ENCODE measurements at places on chromosomes 3 and 15. TPM values are rescaled to one million over a fixed set of nuclear protein-coding genes. Genes with fewer than 3 reads are reported as not detected.

GOLGA6D gene
- total RNA-seq: not detected

DNA sequence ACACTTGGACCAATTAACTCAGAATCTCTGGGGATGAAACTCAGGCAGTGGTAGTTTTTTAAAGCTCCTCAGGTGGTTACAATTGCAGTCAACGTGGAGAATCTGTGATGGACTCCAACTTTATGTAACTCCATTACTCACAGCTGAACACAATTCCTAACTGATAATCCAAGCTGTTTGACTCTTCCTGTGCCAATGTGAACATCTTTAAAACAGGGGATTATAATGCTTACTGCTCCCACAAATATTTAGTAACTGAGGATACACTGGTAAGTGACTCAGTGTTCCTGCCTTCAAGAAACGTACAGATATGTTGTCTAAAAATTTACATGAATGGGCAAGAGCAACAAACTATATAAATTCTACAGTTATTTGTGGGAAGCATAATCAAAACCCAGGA lies 85.6 kb downstream of the OSBPL10 start:
- no peak for DNase-seq

- no peak for DNase-seq
These were observed 122.3 kb downstream of the MEGF11 start for GRCh38 chr15:66131200-66131599.

IDH3A gene
- total RNA-seq: 353 TPM

PARL gene
- 51.7 TPM for total RNA-seq

DNA sequence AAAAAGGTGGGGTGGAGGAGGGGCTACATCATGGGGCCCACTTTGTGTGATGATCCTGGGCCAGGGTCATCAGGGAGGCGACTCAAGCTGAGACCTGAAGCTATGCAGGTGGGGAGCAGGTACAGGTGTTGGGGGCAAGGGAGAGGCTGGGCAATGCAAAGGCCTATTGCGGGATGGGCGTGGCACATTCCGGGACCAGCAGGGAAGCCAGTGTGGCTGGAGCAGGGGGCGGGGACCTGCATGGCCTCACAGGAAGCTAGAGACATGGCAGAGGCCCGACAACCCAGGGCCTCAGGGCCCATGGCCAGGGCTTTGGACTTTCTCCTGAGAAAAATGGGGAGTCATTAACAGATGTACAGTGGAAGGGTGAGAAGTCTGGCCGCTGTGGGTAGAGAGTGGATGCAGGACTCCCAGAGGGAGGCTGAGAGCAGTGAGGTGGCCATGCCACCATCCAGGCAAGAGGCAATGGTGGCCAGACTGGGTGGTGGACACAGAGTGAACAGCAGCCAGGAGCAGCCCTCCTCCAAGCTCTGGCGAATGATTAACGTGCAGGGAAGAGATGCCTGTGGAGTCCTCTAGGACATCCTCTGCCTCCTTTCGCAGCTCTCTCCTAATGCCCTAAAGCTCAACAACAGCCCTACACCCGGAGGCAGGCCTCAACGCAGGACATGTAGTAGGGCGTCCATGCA lies 122.6 kb upstream of the ATP2B2 start:
- DNase-seq: no peak

DNA sequence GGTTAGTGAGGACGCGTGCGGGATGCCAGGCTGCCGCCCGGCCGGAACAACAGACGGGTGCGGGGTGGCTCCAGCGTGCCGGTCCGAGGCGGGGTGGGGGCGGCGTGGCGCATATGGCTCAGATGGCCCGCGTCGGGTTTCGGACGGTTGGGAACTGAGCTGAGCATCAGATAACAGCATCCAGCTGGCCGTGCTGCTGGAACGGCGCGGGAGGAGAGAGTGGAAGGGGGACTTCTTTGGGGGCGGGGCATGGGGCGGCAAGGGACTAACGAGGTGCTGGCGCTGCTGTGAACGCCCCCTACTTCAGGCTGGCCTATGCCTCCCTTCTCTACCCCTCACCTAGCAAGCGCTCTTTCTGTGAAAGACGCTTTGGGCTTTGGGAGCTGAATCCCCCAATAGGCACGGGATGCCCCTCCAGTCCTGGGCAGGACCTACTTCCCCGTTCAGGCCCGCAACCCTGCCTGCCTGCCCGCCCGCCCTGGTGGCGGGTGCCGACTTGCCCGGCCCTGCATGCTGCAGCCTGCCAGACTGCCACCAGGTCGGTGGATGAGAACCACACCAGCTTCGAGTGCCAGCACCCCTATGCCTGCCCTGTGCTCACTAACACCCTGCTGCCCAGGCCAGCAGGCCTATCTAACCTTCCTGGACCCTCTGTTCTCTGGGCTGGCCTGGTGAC lies 542 bp downstream of the INKA1 start:
- peak; percentile 39 for DNase-seq

- peak; percentile 94 for DNase-seq
These were observed 5.6 kb downstream of the HES1 start for GRCh38 chr3:194141415-194142155.

Data from left cardiac atrium (tissue), 4 donors.